Colonic mucosa (tissue), 4 donors: ENCODE measurements at places on chromosomes 12 and 14. TPM values are rescaled to one million over a fixed set of nuclear protein-coding genes. Genes with fewer than 3 reads are reported as not detected.

The HCFC2 gene
- 7.6 TPM for total RNA-seq

The RAD51B gene
- total RNA-seq, result 12.7 TPM

The NOS1 gene
- 0.07 TPM for total RNA-seq

The TSHR gene
- total RNA-seq, result 0.11 TPM

The TGM1 gene
- 3.9 TPM for total RNA-seq

The SERPINA9 gene
- not detected for total RNA-seq

The CPM gene
- 30.0 TPM for total RNA-seq

The MIPOL1 gene
- 4.9 TPM for total RNA-seq

The LRTM2 gene
- not detected for total RNA-seq

The RNASE2 gene
- 1.1 TPM for total RNA-seq

The MANSC4 gene
- not detected for total RNA-seq

DNA sequence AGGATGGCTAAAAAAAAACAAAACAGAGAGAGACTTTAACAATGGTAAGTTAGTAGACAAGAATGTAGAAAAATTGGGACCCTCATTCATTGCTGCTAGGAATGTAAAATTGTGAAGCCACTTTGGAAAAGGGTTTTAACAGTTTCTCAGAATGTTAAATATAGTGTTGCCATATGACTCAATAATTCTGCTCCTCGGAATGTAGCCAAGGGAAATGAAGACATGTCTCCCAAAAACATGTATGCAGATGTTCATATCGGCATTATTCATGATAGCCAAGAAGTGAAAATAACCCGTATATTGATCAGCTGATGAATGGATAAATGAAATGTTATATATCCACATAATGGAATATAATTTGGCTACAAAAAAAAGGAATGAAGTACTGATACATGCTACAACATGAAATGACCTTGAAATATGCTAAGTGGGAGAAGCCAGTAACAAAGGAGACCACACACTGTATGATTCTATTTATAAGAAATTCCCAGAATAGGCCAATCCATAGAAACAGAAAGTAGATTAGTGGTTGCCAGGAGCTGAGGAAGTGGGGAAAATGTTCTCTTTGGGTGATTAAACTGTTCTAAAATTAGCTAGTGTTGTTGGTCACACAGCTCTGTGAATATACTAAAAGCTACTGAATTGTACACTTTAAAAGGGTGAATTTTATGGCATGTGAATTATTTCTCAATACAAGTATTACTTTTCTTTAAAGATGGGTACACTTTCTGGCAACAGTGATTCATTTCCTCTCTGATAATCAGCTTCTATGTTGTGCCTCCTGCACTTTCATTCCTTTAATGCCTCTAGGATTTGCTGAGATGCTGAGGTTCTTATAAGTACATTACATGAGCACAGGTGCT is 132.5 kb downstream of the DAAM1 start:
- no peak overlapping the region for H3K4me3 ChIP-seq
- no peaks in the 10 kb centered on the region for H3K36me3 ChIP-seq
- peak overlapping the region; percentile 35 for H3K27ac ChIP-seq
- DNase-seq, result no peak
- H3K27me3 ChIP-seq, result no peaks in the 10 kb centered on the region

DNA sequence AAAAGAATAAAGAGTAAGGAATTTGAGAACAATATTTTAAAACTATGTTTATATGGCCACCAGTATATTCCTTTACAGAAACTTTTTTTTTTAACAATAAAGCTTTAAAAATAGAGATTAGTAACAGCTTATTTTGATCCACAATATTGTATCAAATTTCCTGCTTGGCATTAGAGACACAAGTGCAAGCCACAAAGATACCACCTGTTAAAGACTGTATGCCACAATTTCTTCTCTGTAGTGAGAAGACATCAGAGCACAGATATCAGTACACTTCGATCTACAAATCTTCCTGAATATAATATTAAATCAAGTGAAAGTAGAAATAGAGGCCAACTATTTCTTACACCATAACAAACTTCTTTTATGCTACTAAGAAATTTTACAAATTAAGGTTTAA is 68.0 kb downstream of the GALNT4 start:
- no peaks in the 10 kb centered on the region for H3K27me3 ChIP-seq
- H3K27ac ChIP-seq, result no peak overlapping the region
- H3K4me3 ChIP-seq, result no peak overlapping the region
- DNase-seq, result no peak
- H3K4me1 ChIP-seq, result no peaks in the 10 kb centered on the region
- H3K36me3 ChIP-seq, result no peaks in the 10 kb centered on the region

DNA sequence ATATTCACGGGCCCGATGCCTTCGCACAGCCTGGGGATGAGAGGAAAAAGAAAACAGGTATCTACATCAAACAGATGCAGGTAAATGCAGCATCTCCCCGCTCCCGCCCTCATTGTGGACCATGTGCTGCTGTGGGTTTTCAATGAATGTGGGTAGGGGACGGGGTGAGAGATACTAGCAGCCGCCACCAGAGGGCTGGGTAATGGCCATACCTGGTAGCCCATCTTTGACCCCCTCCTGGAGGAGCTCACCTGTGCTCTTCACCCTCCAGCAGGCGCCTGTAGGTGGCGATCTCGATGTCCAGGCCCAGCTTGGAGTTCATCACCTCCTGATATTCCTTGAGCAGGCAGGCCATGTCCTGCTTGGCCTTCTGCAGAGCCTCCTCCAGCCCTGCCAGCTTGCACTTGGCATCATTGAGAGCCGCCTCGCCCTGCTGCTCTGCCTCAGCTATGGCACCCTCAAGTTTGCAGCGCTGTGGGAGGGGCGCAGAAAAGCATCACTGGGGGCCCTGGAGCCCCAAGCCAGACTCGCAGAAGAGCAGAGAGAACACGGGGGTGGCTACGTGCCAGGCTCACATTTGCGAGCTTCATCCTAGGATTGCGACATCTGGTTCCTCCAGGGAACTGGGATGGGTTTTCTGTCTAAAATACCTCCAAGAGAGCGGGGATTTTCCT is 10.2 kb downstream of the KRT82 start:
- no peaks in the 10 kb centered on the region for H3K27me3 ChIP-seq
- no peaks in the 10 kb centered on the region for H3K36me3 ChIP-seq
- no peak overlapping the region for H3K27ac ChIP-seq
- DNase-seq, result peak; percentile 40
- no peaks in the 10 kb centered on the region for H3K4me1 ChIP-seq

GRCh38 chr14:35215110-35215813 is 76.9 kb upstream of the PSMA6 start:
- H3K27me3 ChIP-seq, result no peaks in the 10 kb centered on the region
- DNase-seq, result no peak
- H3K27ac ChIP-seq, result no peak overlapping the region
- no peaks in the 10 kb centered on the region for H3K4me1 ChIP-seq
- no peak overlapping the region for H3K4me3 ChIP-seq

DNA sequence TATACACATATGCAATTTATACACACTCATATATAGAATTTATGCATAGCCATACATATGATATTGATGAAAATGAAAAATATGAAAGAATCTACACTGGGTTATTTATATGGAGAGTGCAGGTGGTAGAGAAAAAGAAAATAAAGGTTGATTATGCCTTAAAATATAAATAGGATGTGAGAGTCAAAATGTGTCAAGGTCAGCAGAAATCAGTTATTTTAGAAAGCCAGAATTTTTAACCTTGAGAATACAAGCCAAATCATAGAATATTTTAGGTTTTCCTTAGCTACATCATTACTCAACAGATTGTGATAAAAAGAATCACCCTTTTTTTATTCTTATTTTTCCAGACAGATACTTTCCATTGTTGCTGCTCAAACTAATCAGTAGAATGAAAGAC is 146.2 kb downstream of the SLC6A15 start:
- no peaks in the 10 kb centered on the region for H3K36me3 ChIP-seq
- H3K27ac ChIP-seq, result no peak overlapping the region
- H3K27me3 ChIP-seq, result no peaks in the 10 kb centered on the region
- no peak for DNase-seq
- H3K4me3 ChIP-seq, result no peak overlapping the region

DNA sequence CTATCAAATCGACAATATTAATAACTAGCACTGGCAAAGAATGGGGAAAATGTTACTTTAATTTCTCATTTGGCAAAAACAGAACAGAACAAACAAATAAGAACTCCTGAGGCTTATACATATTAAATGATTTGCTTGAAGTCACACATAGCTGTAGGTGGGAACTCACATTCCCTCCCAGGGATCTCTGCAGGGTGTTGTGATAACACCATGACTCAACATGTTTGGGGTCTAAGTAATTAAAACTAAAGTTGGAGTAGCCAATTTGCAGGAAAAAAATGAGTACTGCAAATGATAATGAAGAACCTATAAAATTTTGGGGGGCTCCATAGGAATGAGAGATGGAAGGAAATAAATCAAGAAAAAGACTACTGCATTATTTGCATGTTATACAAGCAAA is 27.5 kb downstream of the UNC79 start:
- no peak overlapping the region for H3K4me3 ChIP-seq
- no peaks in the 10 kb centered on the region for H3K36me3 ChIP-seq
- no peaks in the 10 kb centered on the region for H3K27me3 ChIP-seq
- no peaks in the 10 kb centered on the region for H3K4me1 ChIP-seq
- DNase-seq, result no peak
- no peak overlapping the region for H3K27ac ChIP-seq

GRCh38 chr14:36300337-36300736 is 20.1 kb downstream of the MBIP start:
- H3K4me1 ChIP-seq, result no peaks in the 10 kb centered on the region
- H3K27ac ChIP-seq, result no peak overlapping the region
- no peak for DNase-seq

- H3K27ac ChIP-seq, result no peak overlapping the region
- H3K4me1 ChIP-seq, result no peaks in the 10 kb centered on the region
- no peaks in the 10 kb centered on the region for H3K27me3 ChIP-seq
- H3K36me3 ChIP-seq, result peaks cover 7% of the 10 kb centered on the region
Observed at GRCh38 chr14:73283608-73284379, 46.5 kb downstream of the PAPLN start.

DNA sequence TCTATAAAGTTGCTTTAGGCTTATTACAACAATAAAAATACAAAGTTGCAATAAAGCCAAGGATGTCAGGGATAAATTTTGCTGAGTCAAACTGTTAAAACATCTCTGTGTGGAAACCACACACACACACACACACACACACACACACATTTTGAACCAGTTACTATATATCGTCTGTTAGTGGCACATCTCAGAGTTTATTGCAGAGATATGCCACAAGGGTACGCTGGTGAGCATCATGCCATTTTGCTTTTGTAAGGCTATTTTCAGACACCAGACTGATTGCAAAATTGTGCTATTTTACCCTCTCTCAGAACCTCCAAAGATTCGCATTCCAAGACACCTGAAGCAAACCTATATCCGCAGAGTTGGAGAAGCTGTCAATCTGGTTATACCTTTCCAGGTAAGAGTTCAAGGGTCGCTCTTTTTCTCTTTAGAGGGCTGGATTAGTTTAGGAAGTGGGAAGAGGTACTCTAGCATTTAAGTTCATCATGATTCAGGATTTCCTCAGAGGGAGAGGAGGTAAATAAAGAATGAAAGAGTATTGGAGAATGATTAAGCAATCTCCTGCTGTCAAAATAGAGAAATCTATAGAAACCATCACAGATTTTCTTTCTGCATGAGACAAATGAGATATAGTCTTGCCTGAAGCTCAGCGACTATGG is 27.3 kb upstream of the CHPT1 start:
- DNase-seq, result peak; percentile 70
- peaks cover 17% of the 10 kb centered on the region for H3K4me1 ChIP-seq
- no peak overlapping the region for H3K4me3 ChIP-seq
- no peak overlapping the region for H3K27ac ChIP-seq
- H3K27me3 ChIP-seq, result no peaks in the 10 kb centered on the region
- no peaks in the 10 kb centered on the region for H3K36me3 ChIP-seq

DNA sequence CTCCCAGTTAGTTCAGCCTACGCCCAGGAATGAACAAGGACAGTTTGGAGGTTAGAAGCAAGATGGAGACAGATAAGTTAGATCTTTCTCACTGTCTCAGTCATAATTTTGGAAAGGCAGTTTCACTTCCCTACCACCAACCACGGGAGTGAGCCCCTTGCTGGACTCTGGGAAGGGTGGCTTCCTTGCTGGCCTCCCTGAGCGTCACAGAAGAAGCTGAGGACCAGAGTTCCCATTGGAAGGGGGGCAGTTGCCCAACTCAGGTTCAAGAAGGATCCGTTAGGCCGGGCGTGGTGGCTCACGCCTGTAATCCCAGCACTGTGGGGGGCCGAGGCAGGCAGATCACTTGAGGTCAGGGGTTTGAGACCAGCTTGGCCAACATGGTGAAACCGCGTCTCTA is 106.2 kb upstream of the MAX start:
- no peak overlapping the region for H3K4me3 ChIP-seq
- no peaks in the 10 kb centered on the region for H3K36me3 ChIP-seq
- no peaks in the 10 kb centered on the region for H3K27me3 ChIP-seq
- H3K4me1 ChIP-seq, result no peaks in the 10 kb centered on the region
- DNase-seq, result no peak

GRCh38 chr12:16359512-16360491 is 12.4 kb downstream of the MGST1 start:
- H3K27ac ChIP-seq, result no peak overlapping the region
- no peaks in the 10 kb centered on the region for H3K27me3 ChIP-seq
- peak; percentile 74 for DNase-seq

DNA sequence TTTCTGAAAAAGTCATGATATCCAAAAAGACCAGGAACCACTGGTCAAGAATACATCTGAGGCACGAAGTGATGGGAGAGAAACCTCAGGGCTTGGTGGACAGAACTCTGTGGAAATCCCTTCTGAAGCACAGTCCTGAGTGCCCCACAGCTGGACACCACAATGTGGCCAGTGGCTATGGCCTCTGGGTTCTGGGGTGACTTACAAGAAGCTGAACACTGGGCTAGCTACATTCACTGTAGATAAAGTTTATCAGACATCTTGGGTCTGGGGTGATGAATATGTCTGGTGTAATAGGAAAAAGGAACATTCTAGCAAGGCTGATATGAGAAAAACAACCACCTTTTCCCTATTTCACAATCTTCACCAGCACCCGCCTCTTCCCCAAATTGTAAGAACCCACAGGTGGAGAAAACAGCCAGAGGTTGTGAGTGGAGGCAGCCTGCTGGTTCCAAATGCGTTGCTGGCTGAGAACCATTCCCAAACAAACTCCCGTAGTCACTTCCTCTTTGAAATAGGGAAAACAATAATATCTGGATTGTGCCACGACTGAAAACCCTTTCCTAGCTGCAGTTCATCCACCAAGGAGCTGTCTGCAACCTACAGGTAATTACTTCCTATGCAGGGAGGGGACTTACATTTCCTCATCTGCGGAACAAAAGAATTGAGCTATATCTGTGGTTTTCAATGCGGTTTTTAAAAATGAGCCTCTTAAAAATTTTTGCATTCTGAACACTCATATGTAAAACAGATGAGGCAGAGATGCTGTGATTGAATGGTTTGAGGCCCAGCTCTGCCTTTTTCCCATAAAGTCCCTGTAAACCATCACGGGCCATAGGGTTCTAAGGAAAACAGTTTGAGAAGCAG is 193.6 kb downstream of the SLC41A2 start:
- H3K27ac ChIP-seq, result no peak overlapping the region
- no peaks in the 10 kb centered on the region for H3K4me1 ChIP-seq
- no peak overlapping the region for H3K4me3 ChIP-seq
- no peaks in the 10 kb centered on the region for H3K36me3 ChIP-seq

GRCh38 chr14:64447876-64448670 is 17.2 kb upstream of the AKAP5 start:
- H3K36me3 ChIP-seq, result no peaks in the 10 kb centered on the region
- H3K4me3 ChIP-seq, result no peak overlapping the region
- H3K4me1 ChIP-seq, result no peaks in the 10 kb centered on the region
- H3K27me3 ChIP-seq, result no peaks in the 10 kb centered on the region
- no peak overlapping the region for H3K27ac ChIP-seq
- no peak for DNase-seq
